ENCODE measurements at places on chromosomes 16 and 17. TPM values are rescaled to one million over a fixed set of nuclear protein-coding genes. Genes with fewer than 3 reads are reported as not detected.

CLEC3A gene
- not detected for total RNA-seq

JPH3 gene
- total RNA-seq = not detected

CD300LB gene
- total RNA-seq = not detected

CFAP97D1 gene
- not detected for total RNA-seq

GRCh38 chr17:74478420-74479100 lies 12.1 kb downstream of the CD300A start:
- peak; percentile 38 for DNase-seq

GRCh38 chr16:85987750-85988078 lies 88.8 kb downstream of the IRF8 start:
- DNase-seq = no peak

GRCh38 chr17:3962217-3962964 lies 1.8 kb downstream of the ATP2A3 start:
- no peak for DNase-seq

DNA sequence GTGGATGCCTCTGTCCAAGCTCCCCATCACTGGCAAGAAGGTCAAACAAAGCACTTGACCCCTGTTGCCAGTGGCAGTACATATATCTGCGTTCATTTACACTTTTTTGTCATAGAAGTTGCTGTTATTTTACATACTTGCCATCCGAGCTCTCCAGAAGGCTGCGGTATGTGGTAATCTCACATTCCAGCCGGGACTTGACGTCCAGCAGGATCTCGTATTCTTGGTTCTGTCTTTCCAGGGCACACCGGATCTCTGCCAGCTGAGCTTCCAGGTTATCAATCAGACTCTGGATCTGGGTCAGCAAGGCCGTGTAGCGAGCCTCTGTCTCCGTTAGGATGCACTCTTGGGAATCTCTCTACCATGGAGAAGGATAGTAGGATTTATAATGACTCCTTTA lies 6.6 kb downstream of the KRT39 start:
- DNase-seq = no peak

- no peak for DNase-seq
Measured at GRCh38 chr16:9599415-9600120, 508.1 kb downstream of the HAPSTR1 start.

- no peak for DNase-seq
Measured at GRCh38 chr17:83064732-83065659, 14.4 kb upstream of the METRNL start.

GRCh38 chr17:11404431-11405276 lies 163.6 kb downstream of the SHISA6 start:
- peak; percentile 2 for DNase-seq

DNA sequence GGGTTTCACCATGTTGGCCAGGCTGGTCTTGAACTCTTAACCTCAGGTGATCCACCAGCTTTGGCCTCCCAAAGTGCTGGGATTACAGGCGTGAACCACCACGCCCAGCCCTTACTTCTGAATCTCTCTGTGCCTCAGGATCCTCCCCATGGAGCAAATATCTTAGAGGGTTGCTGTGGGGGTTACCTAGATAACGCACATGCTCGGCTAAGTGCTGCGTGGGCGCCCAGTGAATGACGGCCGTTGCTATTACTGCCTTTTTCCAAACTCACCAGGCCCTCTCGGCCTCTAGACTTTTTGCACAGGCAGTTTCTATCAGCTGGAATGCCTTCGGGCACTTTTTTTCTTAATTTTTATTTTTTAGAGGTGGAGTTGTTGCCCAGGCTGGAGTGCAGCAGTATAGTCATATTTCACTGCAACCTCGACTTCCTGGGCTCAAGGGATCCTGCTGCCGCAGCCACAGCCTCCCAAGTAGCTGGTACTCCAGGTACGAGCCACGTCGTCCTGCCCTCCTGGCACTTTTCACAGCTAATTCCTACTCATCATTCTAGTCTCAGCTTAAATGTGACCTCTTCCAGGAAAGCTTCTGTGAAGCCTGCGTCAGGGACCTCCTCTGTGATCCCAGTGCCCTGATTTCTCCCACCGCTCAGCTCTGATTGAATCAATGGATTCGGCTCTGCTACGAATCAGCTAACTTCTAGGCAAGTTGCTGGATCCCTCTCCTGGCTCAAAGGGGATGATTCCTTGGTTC lies 8.6 kb downstream of the CCDC102A start:
- no peak for DNase-seq

GRCh38 chr17:57377094-57377493 lies 120.8 kb downstream of the MSI2 start:
- DNase-seq = no peak

DNA sequence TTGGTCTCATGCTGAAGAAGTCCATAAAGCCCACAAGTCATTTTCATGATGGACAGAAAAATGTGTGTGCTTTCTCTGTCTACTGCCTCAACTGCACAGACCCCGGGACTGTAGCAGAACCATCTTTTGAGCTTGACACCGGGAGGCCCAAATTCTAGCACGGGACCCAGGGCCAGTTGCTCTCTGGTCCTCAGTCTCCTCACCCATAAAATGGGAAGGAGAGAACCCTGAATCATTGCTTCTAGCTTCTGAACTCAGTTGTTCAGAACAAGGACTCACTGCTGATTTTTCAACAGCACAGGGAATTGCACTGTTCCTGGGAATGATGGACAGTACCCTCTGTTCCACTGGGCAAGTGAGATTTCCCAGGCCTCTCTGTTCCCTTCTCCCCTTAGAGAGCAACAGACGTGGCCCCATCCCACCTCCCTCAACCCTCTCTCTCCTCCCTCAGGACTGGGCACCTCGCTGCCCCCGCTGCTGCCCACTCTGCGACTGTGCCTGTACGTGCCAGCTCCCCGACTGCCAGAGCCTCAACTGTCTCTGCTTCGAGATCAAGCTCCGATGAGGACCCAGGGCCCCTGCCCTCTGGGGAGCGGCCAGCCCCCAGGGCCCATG lies 2.2 kb upstream of the ALDOA start:
- no peak for DNase-seq

Data from RPMI7951 (cell line).